ENCODE measurements at places on chromosomes 16 and 17.

DNA sequence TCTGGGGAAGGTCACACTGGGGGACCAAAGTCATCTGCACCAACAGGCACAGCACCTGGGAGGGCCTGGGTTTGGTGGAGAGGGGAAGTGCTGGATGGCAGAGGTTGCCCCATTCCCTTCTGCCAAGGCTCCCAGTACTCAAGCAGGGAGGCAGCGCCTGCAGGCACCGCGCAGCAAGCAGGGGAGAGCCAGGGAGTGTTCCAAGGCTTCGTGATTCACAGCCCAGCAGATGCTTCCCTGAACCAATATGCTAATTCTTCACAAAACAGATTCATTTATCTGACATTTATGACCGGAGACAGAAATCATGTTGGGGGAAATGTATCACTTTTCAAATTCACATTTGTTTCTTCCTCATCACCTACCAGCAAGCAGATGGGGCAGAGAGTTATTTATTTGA, 13.4 kb upstream of the CDH5 start:
- DNase-seq, result no peak

- DNase-seq, result no peak
These were observed 5.6 kb downstream of the STAT5B start for GRCh38 chr17:42270596-42270995.

DNA sequence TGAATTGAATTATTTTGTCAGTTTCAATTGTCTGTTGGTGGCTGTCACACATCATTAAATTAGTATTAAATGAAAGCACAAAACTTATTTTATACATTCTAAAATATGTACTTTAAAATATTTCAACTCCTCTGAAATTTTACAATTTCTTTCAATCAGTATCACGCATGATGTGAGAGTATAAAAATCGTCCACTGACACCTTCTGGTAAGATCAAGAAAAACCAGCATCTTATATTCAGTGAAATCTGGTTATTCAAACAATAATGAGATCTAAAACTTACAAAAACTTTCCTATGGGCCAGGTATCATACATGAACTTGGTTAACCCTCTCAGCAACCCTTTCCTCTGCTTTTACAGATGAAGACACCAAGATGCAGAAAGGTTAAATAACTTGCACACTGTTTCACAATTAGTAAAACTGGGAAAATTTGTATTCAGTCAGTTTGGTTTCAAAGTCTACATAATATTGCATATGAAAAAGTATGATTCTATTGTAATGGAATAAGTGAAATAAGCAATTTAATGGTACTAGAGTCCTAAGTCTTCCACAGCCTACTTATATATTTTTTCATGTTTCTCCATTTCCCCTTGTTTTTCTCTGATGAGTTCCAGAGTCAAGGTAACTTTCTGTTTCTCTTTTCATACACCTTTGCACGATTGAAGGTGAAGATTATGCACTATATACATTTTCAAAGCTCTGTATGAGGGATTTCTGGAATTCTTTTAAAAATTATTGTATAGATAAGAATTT, 58.7 kb downstream of the EFCAB5 start:
- DNase-seq, result no peak

DNA sequence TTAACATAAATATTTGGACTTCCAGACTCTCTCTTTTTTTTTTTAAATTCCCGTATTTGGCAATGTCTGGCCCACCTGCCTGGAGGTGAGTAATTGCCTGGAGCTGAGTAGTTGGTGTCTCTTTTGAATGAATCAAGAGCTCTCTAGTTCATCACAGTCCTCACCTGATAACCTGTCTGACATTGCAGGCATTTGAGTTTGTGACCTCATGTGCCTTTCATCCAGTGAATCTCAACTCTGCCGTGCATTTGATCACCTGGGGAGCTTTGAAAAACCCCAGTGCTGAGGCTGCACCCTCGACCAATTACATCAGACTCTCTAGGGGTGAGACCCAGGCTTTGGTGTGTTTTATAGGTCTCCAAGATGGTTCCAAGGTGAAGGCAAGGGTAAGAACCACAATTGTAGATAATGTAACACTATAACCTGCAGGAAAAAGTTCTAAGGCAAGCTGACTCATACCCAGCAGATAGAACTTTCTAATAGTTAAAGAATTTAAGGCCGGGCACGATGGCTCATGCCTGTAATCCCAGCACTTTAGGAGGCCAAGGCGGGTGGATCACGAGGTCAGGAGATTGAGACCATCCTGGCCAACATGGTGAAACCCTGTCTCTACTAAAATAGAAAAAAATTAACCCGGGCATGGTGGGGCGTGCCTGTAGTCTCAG, 24.5 kb upstream of the HS3ST2 start:
- DNase-seq, result no peak

DNA sequence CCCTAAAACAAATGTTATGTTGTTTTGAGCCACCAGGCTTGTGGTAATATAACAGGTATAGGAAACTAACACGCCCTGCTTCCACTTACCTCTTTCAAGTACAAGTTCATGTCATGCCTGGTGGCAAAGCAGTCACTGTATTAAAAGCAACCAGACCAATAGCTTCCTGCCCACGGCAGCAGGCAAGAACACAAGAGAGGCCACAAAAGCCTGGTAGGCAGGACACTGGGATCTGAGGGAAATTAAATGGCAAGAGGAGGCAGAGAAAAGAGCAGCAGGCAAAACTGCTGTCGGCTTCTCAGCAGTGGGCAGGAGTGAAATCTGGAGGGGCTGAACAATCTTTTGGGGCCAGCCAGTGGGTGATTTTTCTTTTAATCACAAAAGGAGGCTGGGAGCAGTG, 2.2 kb downstream of the CYTH1 start:
- DNase-seq, result no peak

GRCh38 chr16:88516601-88517061, 53.6 kb upstream of the ZC3H18 start:
- no peak for DNase-seq

- DNase-seq, result no peak
These were observed 5.9 kb upstream of the XYLT1 start for GRCh38 chr16:17476414-17477259.

- DNase-seq, result no peak
These were observed 2.5 kb downstream of the GUCY2D start for GRCh38 chr17:8004899-8005298.

DNA sequence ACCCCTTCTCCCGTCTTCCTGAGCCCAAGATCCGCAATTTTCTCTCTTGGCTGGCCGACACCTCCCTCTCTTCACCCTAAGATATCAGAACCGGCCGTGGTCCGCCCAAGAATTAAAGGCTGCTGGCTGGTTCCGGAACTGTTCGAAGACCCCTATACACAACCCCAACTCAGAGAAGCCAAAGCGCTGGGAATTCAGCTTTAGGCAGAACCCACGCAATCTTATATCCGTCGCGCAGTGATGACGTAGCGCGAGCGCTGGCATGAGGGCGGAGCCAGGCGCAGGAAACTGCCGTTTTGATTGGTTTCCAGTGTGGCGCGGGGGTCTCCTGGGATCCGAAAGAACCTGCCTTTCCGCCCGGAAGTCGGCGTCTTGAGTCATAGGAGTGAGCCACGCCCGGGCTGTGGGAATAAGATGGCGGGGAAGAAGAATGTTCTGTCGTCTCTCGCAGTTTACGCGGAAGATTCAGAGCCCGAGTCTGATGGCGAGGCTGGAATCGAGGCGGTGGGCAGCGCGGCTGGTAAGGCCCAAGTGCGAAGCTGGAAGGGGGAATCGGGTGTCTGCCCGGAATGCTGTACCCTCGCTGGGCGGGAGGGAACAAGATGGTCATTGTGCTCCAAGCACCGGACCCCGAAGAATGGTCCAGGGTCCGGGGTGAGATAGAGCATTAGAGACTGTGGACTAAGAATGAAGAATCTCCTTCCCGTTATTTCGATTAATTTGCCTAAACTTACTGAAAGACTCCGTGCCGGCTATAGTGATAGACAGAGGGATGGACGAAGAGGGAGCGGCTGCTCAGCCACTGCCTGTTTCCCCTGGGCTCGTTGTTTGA, at the start of the genes RECQL5 and SAP30BP:
TSS of gene RECQL5 (minus strand) at position 196 of the 832 bp plus-strand sequence. CDS start 597 bp downstream, outside the sequence.
TSS of gene SAP30BP (plus strand) at position 380 of the 832 bp plus-strand sequence. CDS start at position 415, 35 bp downstream.
- peak; percentile 93 for DNase-seq

DNA sequence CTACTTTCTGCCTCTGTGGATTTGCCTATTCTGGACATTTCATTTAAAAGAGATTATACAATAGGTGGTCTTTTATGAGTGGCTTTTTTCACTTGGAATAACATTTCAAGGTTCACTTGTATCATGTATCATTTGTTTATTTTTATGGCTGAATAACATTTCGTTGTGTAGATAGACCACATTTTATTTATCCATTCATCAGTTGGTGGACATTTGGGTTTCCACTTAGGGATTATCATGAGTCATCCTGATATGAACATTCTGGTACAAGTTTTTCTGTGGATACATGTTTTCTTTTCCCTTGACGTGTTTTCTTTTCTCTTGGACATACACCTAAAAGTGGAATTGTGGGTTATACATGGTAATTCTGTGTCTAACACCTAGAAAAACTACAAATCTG, 25.3 kb downstream of the PRSS54 start:
- DNase-seq, result no peak

DNA sequence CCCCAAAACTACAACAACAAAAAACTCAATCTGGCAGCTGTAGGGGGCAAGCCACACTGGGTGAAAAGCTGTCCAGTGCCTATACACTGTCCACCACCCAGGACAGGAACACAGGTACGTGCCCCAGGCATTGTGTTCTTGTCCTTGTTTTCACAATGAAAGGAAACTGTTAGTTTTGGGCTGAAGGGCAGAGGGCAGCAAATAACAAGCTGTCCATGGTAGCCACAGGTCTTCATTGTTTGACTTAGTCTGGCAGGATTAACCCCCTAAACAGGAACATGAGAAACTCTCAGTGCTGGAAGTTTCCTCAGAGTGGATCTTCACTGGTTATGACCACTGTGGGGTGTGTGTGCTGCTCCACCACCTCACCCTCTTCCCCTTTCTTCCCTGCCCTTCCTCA, 224.6 kb upstream of the N4BP1 start:
- no peak for DNase-seq

- DNase-seq, result no peak
These were observed 8.8 kb downstream of the PMM2 start for GRCh38 chr16:8806272-8806983.
